Stimulated activated CD4-positive, alpha-beta T cell treated with anti-CD3 and anti-CD28 coated beads, Interleukin-4, amount 100 ng/mL, for 4 hours (primary cell): ENCODE measurements at places on chromosomes 12 and 14.

- DNase-seq = no peak
These were observed 189.1 kb downstream of the ZFP36L1 start for GRCh38 chr14:68603533-68604360.

DNA sequence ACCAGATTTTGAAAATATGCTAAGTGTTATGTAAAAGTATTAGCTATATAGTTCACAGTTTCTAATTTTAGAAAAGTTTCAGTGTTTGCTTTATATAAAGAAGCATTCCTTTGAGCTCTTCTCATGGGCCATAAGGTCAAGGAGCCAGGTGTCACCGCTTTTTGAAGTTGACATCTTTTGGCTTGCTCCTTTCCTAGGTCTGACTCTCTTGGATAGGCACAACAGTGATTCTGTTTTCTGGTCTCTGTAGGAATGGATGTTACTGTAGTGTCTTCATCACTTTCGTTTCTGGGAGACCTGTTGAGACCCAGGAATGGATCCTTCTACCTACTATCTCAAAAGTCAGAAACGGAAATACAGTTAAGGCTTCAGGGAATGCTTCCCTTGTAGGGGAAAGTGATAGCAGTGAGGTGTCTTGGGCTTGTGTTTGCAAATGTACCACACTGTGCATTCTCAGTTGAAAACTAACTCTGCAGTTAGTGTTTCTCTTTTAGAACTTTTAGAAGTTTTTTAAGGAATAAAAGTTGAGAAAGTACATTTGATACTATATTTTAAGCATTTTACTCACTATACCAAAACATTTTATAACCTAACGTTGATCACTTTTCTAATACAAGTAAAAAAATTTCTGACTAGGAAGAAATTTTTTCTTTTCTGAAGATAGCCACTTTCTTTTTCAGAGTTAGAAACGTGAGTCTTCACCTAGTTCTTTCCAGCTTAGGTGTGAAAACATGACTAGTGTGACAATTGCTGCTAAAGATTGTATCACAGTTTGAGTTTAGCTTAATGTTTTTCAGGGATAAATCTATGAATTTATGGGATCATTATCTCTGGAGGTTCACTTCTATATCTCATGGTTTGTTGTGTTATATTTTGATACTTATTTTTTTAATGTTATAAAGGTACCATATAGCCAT is 20.8 kb downstream of the VRK1 start:
- no peak for DNase-seq

DNA sequence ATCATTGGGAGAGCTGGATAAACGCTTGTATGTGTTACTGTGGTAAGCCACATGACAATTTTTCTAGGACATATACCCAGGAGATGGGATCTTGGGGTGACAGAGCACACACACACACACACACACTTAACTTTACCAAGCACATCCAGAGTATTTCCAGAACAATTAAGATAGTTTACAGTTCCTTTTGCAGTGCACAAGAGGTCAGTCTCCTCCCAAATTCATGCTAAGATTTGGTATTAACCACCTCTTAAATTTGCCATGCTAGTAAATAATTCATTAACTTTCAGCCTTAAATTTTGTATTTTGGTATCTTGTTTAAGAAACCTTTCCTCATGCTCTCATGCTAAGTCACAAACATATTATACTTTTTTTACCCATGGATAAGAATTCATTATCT is 33.9 kb upstream of the LIMA1 start:
- DNase-seq = no peak

- no peak for DNase-seq
These were observed 39.4 kb downstream of the RPS29 start for GRCh38 chr14:49546766-49547165.

- DNase-seq = no peak
These were observed 35.8 kb downstream of the NFKBIA start for GRCh38 chr14:35368583-35369392.

DNA sequence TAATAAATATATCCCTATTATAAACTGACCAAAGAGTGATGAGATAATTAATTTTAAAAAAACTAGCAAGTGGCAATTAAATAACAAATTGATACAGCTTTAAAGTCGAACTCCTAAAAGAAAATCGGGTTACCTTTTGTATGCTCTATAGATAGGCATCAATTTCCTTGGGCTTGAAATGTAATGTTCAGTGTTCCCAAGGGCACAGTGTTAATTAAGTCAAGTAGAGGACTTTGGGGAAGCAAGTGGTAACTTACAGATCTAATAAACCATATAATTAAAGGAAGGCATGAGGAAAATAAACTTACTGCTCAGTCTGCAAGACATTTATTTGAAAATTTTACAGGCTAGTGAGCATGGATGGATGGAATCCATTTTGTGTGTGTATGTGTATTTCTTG is 220.9 kb downstream of the FSCB start:
- DNase-seq = no peak

GRCh38 chr14:87992718-87993628 is at the start of gene GALC:
TSS of gene GALC (minus strand) at chr14:87993182. CDS start at chr14:87993164, 18 bp downstream.
- peak; percentile 91 for DNase-seq
